Head of caudate nucleus (tissue), 42 donors: ENCODE measurements at places on chromosomes 7 and 10.

GRCh38 chr7:102208826-102209225, 77.8 kb upstream of the SH2B2 start:
- DNase-seq: peak; percentile 40

DNA sequence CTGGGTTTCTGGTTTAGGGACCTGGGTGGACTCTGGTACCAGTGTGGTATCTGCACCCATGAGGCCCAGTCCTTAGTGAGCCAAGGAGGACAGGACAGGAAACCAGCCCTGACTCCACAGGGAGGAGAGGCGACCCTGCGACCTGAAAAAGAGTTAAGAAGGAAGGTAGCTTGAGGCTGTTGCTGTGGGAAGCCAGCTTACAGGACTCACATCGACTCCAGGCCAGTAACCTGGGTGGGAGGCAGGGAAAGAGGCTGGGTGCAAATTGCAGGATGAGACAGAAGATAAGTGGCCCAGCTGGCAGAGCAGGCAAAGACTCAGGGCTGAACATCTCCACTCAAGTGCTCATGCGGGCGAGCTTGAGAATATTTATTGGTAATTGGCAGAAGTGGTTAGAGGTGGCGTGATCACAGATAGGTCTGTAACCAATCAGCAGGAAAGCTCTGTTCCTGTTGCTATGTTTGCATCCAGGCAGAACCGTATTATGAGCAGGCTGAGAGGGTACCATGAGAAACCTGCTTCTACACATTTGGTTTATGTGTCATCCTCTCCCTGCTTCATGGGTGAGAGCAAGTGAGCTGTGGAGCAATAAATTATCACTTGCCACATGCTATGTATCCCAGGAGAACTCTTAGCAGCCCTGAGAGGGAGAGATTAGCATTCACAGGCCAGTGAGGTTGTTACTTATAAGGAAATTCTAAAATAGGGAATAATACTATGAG, 11.0 kb downstream of the TLL2 start:
- DNase-seq: no peak

DNA sequence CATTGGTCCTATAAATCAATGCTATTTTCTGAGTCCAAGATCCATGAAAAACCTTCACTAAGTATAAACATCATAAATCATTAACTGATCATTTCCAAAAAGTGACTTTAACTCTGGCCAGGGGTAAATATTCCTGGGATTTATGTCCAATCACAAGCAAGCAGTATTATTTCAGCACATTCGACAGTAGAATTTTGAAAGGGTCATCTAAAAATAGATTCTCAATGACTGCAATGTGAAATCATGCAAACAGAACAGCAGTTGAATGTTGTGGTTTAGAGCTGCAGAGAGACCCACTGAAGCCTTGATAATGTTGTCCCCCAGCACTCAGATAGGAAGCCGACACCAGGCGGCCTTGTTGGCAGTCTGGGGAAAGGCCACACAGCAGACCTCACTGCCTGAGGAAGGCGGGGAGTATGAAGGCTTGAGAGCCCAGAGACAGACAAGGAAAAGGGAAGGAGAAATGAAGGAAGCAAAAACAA, 38.1 kb downstream of the FAM107B start:
- no peak for DNase-seq

GRCh38 chr10:94093286-94093905, 99.7 kb downstream of the PLCE1 start:
- no peak for DNase-seq

DNA sequence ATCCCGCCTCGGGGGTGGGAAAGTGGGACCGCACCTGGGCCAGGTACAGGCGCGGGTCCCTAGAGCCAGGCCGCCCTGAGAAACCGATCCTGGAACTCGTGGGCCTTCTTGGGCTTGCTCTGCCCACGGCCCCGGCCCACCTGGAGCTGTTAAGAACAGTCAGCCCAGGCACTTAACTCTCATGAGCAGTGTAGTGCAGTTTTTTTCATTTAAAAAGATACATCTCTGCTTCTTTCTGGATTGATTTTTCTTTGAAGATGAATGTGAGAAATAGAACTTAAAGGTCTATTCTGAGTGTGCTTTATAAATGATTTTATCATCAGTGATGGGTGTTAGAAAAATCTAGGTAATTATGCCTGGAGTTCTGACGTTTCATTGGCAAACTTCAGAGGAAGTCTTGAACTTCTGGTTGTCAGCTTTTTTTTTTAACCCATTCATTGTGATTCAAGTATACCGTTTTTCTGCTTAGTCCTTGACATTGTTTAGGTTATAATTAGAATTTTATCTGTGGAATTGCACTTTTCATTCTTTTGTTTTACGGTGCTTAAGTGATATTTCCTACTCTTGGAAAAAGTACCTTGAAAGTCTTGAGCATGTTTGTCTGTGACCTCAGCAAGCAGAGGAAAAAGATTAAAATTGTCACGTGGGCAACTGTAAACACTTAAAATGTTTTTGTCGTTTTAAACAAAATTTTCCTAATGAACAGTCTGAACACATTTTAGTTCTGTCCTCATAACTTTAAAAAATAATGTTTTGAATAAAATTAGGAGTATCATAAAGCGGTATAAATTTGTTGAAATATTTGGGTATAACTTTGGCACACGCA, 906 bp downstream of the CDK1 start:
- no peak for DNase-seq

- no peak for DNase-seq
Observed at GRCh38 chr10:128242641-128243040, 116.4 kb upstream of the MKI67 start.

DNA sequence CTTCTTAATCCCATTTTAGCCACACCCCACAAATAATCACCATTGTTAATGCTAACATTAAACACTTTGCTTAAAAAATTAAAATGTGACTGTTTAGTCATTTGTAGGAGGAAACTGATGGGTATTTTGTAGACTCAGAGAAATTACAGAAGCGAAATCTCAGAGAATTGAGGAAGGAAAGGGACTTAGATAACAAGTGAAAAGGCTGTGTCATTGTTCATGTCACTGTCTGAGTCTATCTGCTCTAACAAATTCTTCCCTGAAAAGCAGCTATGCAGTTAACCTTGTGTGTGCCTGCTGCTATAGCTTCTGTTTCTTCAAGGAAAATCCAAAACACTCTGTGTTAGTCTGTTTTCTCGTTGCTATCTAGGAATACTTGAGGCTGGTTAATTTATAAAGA, 40.9 kb upstream of the PLXDC2 start:
- DNase-seq: no peak

DNA sequence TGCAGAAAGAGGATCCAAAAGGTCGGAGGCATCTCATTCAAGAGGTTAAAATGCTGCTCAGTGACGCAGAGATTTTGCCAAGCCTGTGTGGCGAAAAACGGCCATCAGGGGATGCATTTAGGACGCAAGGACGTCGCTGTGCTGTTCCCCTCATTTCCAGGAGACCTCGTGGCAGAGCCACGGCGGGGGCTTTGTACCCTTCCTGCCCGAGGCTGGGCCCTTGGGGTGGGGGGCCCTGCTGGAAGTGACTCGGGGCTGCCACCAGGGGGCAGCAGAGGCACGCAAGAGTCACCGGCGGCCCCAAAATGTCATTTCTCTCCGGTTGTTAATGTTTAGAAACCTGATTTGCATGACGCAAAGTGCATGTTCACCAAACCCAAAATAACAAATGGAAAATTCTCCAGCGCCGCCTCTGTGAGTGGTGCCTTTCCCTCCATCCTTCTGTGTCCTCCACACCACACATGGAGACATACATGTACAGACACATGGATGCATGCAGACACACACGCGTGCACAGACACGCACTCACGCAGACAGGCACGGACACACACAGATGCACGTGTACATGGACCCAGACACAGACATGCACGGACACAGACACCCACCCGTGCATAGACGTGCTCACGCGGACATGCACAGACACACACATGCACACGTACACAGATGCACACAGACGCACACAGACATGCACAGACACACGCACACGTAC, 51.0 kb upstream of the NKX6-2 start:
- DNase-seq: peak; percentile 47

GRCh38 chr10:102815790-102816549, 21.2 kb downstream of the CYP17A1 start:
- DNase-seq: no peak

DNA sequence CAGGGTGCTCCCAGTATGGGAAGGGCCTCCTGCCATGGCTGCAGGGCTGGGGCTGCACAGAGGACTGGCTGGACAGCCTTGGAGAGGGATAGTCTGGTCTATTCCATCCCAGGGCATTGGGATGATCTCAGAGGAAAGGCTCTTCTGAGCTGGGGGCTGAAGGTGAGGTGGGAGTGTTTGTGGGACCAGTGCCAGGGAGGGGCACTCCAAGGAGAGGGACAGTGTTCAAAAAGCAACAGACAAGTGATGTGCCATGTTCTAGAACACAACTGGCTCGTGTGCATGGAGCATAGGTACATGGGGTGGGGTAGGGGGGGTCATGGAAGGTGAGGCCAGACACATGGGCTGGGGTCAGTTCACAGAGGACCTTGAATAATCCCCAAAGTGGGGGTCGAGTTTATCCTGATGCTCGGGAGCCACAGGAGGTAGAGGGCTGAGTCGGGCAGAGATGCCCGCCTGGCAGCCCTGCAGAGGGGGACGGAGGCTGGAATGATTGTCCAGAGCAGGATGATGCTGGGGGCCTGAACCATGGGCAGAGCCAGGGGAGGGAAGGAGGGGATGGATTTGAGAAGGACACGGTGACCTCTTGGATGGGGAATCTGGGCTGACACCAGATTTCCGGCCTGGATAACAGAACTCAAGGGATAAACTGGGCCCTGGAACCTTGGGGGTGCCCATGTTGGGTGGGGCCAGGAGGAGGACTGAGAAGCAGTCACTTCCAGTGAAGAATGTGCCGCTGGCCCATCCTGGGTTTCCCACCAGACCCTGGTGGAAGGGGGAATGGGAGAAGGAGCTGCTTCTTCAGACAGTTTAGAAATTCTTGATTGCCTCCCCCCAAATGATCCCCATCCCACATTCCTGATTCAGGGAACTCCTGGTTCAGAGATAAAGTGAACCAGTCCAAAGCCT, 50.4 kb downstream of the NEURL1 start:
- DNase-seq: no peak

GRCh38 chr10:44961931-44962750, 2.5 kb downstream of the RASSF4 start:
- peak; percentile 36 for DNase-seq

GRCh38 chr10:118403967-118404366, 61.8 kb upstream of the FAM204A start:
- no peak for DNase-seq

GRCh38 chr10:32104181-32104580, 48.0 kb upstream of the KIF5B start:
- DNase-seq: no peak

GRCh38 chr10:21092683-21093524, 195.8 kb upstream of the NEBL start:
- DNase-seq: no peak

- DNase-seq: no peak
Observed at GRCh38 chr7:142529591-142529990, 219.7 kb upstream of the PRSS1 start.

DNA sequence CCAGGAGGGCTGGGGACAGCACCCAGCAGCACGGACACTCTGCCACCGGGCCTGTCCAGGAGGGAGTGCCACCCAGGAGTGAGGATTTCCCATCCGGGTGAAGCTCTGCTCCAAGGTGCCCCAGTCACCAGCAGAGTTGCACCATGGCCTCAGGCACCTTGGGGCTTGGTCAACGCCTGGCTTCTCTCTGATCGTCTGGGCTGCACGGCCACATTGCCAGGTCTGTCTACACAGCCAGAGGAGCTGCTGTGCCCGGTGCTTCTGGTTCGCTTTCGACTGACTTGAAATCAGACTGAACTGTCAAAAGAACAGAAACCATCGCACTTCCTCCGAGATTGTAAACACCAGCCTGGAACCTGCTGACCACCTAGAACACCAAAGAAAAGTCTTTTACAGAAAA, 12.0 kb downstream of the SHH start:
- no peak for DNase-seq

DNA sequence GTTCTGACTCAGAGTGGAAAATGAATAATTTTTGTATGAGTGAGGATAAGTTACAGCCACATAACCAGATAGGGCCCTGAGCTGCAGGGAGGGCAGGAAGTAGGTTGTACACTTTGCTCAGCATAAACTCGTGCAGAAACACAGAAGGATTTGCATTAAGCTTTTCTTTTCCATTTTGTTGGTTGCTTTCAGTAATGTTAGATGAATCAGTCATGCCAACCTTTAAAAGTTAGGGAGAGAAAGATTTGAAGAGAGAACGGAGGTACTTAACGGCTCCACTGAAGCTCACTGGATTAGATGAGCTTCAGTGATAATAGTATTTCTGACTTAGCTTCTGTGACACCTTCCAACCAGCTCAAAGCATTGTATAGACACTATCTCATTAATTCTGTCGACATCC, 348.1 kb downstream of the GATA3 start:
- DNase-seq: no peak
